ENCODE measurements at places on chromosomes 6 and 20.

DNA sequence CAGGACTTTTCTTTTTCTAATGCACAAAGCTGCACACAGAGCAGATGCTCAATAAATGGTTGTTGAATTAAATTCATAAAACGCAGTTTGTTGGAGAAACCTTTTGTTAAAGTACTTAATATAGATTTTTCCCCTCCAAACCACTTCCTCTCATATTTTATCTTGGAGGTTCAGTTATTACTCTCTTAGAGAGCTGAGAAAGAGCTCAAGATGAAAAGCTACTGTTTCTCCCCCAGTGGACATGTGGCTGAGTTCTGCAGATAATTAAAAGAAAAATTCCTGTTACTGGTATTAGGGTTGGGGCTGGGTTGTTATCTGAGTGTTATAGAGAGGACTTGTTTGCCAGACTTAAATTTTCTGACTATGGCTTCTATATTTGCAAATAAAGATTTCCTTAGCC lies 294.0 kb downstream of the TBC1D7 start:
- no peak for DNase-seq

DNA sequence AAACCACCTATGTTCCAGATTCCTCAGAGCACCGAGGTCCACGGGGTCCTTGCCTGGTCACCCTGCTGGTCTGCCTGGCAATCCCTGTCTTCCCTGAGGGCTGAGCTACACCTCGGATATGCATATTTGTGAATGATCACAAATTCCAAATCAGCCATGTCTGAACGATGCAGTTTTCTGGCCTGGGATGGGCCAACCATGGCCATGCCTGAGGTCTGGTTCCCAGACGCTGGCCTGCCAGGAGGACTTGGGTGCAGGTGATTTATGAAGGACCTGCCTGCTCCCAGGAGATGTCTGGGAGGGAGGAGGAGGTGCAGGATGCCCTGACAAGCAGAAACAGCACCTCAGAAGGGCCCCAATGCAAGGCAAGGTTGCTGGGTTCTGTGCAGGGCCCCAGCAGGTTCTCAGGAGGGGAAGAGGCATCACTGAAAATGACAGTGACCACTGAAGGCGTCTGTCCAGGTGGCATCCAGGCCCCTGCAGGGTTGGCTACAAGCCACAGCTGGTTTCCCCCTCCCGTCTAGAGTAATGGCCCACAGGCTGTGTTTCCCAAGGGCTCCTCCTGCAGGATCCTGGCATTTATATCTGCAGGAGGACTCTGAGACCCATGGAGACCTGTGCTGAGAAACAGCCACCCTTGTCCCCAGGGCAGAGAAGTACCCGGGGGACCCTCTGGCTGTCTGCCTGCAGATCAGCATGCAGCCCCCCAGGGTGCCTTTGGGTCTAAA lies 205.3 kb downstream of the TAF4 start:
- no peak for DNase-seq

DNA sequence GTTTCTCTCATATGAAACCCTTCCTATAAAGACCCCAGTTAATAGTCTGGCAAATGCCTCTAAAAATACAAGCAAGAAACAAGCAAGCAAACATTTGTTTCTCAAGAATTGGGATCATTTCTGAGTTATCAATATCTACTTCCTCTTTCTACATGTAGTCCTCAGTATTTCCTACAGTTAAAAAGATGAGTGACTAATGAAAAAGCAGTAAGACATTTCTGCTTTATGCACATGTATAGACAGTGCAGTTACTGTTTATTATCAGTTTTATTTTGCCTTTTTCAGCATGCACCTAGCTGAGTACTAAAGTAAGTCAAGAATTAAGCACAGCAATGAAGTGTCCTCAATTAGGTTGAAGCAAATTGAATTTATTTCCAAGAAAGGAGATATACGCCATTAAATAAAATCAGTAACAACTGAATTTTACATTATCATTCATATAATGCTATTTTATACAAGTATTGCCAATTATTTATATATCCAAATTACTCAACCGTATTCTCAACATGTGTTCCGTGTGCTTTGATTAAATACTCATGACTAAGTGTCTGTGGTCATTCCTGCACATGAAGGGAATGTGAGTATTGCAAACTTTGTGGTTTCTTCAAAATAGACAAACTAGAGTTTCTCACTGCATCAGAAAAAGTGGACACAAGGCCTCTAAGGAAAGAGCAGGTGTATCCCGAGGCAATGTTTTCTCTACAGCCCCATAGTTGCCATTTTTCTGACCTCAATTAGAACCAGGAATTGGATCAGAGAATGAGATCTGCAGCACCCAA lies 159.3 kb upstream of the MARCKS start:
- no peak for DNase-seq

- no peak for DNase-seq
These were observed 15.9 kb upstream of the ZNF133 start for GRCh38 chr20:18272451-18272850.

GRCh38 chr6:67141005-67141404 lies 1434.0 kb upstream of the EYS start:
- no peak for DNase-seq

- DNase-seq, result no peak
These were observed 52.4 kb downstream of the ATP9A start for GRCh38 chr20:51715856-51716185.

GRCh38 chr6:125656287-125656870 lies 93.1 kb upstream of the HEY2 start:
- DNase-seq, result no peak

DNA sequence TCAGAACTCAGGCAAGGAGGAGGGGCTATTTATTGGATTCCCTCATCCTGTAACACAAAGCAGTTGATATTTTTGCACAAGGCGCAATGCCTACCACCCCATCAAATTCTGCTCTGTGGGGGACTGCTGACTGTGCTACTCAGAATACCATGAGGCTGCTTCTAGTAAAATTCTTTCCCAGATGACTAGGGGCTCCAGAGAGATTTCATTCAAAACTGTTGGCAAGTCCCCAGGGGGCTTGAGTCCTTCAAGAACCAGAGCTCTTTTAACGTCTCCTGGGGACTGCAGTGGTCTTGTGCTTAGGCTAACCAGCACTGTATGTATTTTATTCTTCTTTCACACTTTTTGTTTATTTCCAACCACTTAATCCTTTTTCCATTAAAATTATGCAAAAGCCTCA lies 365.9 kb upstream of the AGPAT4 start:
- DNase-seq, result no peak

DNA sequence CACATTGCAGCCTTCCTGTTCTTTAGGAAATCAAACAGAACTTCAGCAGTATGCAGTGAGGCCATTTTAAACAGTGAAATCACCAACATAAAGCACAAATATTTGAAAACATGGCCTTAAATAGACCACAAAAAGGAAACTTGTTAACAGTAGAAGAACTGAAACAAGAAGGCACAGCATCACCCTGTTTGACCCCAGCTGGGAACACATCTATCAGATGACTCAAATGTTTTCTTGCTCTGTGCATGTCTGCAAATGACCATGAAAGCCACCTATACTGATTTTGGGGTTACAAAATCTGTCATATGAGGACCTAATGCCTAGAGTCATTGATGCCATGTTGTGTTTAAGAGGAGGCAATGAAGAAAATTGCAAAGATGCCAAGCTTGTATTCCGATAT lies 123.8 kb upstream of the ADGRF1 start:
- no peak for DNase-seq

GRCh38 chr20:60073086-60073485 lies 114.9 kb downstream of the CDH26 start:
- DNase-seq, result no peak

DNA sequence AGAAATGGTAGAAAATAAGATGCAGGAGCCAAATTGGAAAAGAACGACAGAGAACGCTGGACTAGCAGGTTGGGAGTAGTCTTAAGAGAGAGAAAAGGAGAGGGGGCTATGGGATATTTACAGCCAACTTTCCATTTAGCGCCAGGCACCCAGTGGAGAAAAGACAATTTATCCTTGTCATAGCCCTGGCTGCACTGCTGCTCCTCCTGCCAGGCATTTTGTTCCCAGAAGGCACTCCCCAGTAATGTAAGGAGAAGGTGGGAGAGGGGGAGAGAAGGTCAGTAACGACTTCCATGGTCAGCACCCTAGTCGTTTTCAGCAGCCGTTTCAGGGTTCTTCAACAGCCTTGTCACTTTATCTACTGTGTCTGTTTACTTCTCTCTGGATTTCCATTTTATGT lies 159.0 kb downstream of the TRMT11 start:
- DNase-seq, result no peak

DNA sequence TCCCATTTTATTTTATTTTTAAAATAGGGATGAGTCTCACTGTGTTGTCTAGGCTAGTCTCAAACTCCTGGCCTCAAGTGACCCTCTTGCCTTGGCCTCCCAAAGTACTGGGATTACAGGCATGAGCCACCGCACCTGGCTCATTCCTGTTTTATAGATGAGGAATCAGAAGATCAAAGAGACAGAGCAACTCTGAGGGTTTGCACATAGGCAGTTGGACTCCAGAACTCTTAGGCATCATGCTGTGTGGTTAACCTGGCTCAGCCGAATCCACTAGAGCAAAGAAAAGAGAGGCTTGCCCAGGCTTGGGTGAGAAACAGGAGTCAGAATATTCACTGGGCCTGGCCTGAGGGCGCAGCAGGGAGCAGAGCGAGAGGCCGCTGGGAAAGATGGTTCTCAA lies 9.4 kb downstream of the MYH7B start:
- DNase-seq, result no peak

GRCh38 chr6:38640216-38640909 lies 634 bp upstream of the BTBD9 start:
- no peak for DNase-seq

DNA sequence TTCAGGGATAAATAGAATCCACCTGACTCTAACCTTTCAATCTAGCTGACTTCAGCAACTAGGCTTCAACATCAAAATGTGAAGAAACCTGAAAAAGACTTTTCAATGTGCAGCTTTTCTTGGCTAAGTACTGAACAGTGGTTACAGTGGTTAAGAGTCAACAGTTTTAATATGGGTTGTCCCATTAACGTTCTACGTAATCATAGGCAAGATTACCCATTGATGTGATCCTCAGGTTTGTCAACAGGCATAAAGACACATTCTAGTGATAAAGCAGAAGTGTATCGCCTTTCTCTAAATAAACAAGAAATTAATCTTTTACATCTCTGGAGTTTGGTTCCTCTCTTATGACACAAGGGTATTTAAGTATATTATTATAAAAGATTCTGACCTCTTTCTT lies 154.1 kb upstream of the RUNX2 start:
- DNase-seq, result no peak

- no peak for DNase-seq
These were observed 381.0 kb upstream of the ARID1B start for GRCh38 chr6:156396068-156396771.

DNA sequence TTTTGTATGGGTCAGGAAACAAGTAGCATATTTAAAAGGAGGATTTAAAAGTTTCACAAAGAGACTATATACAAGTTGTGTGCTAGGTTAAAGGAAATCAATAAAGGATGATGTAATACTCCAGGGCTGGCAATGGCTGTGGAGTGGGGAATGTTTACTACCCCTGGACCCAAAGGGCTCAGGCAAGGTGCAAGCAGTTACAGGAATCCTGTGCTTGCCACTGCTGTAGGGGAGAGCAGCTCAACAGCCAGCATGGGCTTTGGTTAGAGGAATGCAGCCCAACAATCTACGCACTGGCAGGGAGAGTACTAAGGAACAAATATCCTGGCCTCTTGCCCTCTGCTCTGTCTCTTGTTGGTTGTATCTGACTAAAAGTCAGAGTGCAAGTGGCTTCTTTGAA lies 1642.2 kb downstream of the KHDRBS2 start:
- no peak for DNase-seq

DNA sequence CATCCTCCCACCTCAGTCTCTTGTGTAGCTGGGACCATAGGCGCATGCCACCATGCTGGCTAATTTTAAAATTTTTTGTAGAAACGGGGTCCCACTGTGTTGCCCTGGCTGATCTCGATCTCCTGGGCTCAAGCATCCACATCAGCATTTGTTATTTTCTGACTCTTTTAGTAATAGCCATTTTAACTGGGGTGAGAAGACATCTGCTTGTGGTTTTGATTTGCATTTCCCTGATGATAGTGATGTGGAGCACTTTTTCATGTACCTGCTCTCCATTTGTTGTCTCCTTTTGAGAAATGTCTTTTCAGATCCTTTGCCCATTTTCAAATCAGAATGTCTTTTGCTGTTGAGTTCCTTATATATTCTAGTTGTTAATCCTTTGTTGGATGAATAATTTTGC lies 22.2 kb upstream of the TULP4 start:
- DNase-seq, result no peak

DNA sequence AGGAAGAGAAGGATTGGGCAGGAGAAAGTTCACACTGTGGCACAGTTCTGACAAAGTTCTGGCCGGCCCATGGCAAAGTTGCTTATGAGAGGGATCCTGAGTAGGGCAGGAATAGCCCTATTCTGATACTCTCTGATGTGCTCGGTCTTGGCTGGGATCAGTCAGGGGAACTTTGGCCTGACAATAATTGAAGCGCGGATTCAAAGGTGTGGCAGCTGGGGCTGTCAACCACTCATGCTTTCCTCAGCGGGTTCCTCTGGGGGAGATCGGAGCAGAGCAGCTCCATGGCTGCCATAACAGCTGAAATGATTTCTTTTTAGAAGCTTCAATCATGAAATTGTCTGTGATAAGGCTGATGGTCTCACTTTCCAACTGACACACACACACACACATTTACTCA lies 714.1 kb downstream of the DHX35 start:
- DNase-seq, result no peak

GRCh38 chr6:143335865-143336264 lies 114.6 kb downstream of the ADAT2 start:
- no peak for DNase-seq

DNA sequence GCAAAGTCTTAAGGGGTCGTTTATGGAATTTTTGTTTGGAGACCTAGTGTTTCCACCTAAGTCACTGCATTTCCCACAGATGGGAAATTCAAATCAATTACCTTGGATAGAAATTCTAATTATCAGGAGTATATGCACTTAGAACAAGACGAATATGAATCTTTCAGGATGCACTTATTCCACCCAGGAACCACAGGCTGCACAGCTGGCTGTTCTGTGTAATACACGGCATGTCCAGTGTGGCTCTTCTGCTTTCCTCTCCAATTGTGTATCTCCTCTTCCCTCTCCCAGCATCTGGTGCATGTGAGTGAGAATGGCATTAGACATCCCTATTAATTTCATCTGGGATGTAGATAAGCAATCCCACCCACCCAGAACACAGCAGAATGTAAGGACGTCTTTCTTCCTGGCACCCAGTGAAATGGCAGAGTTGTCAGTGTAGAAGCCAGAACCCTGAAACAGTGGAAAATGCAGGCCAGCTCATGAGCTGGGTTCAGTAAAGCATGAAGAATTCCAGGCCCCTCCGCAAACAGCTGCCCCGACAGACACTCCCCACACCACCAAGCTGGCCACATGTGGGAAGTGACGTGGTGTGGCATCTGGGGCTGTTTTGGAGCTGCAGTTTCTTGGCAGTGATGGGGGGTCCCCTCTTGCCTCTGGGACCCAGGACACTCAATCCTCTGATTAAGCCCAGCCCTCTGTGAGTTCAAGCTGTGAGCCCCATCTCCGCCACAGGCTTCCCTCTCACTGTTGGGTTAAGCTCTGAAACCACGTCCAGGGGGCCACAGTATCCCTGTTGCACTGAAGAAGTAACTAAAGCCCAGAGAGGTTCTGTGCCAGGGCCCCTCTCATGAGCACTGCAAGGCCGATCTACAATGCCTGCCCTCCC lies 180.1 kb upstream of the CST7 start:
- no peak for DNase-seq

Measured in stimulated activated CD8-positive, alpha-beta memory T cell treated with anti-CD3 and anti-CD28 coated beads, Interleukin-4, amount 100 ng/mL, for 1 hour (primary cell).